NCI-H2081 (cell line): ENCODE measurements at places on chromosomes 5 and 9.

DNA sequence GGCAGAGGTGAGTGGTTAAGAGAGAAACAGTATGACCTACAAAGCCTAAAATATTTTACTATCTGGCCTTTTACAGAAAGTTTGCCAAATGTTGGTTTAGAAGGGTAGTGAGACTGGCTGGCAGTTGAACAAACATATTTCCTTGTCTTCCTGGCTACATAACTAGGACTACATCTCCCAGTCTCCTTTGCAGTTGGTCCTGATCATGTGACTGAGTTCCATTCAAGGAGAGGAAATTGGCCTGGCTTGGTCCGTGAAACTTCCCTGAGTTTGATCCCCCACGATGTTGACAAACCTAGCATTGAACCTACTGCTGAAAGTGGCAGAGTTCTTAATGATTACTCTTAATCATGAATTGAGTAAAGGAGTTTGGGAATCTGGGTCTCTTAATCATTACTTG lies 280.8 kb downstream of the SLIT3 start:
- DNase-seq: no peak

GRCh38 chr5:54969856-54970828 lies 15.3 kb downstream of the ESM1 start:
- DNase-seq: no peak

- DNase-seq: peak; percentile 64
These were observed 13.8 kb downstream of the DNAH5 start for GRCh38 chr5:13930541-13931171.

DNA sequence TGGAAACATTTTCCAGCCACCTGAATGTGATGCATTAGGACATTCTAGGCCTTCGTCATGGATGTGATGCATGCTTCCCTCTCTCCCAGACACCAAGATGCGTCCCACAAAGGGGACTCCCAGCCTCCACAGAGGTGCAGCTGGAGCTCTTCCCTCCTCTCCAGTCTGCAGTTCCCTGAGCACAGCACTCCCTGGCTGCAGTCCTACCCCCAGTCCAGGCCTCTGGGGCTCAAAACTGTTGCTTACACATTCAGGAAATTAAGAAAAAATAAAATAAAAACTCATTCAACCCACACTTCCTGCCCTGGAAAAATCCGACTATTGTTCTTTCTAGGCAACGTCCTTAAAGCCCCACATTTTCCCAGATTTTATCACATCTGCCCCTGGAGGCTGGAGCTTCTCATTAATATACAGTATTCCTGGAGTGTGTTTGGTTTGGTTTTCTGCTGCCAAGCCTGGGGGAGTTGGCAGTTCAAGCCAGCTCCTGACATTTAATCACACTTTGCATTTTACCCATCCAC lies 78.4 kb upstream of the ICE1 start:
- no peak for DNase-seq

GRCh38 chr5:10151656-10152055 lies 98.0 kb downstream of the ATPSCKMT start:
- DNase-seq: no peak

DNA sequence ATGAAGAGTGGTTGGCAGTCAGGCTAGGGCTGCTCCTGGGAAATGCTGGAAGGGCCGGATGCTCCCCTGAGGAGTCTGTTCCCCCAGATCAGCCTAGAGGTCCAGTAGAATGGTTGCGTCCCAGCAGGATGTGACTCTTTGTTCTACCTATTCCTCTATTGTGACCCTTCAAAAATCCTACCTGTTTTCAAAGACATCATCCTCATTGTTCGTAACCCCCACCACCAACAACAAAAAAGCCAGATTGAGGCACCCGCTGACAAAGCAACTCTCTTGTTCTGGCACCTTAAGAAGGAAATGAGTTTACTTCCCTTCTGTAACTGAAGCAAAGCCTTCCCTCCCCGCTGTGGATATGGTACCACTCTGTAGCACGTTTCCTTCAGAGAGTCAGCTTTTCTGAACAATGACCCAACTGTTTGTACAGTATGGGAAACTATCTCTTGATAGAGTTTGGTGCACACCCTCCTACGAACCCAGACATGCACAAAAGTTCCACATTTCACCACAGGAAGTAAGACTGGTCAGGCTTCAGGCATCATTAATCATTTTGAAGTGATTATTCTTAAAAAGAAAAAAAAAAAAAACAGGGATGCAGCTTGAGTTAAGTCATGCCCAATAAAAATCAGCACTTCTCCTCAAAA lies 207.2 kb downstream of the ENC1 start:
- DNase-seq: no peak

- no peak for DNase-seq
These were observed 3.6 kb upstream of the ADAMTS2 start for GRCh38 chr5:179348843-179349242.

GRCh38 chr5:172973931-172974330 lies 9.6 kb upstream of the ATP6V0E1 start:
- no peak for DNase-seq

GRCh38 chr9:84271531-84271900 lies 69.0 kb downstream of the SLC28A3 start:
- no peak for DNase-seq

- no peak for DNase-seq
These were observed 20.9 kb downstream of the C9orf57 start for GRCh38 chr9:72039532-72039931.

GRCh38 chr5:59423021-59423420 lies 470.5 kb downstream of the PDE4D start:
- no peak for DNase-seq

DNA sequence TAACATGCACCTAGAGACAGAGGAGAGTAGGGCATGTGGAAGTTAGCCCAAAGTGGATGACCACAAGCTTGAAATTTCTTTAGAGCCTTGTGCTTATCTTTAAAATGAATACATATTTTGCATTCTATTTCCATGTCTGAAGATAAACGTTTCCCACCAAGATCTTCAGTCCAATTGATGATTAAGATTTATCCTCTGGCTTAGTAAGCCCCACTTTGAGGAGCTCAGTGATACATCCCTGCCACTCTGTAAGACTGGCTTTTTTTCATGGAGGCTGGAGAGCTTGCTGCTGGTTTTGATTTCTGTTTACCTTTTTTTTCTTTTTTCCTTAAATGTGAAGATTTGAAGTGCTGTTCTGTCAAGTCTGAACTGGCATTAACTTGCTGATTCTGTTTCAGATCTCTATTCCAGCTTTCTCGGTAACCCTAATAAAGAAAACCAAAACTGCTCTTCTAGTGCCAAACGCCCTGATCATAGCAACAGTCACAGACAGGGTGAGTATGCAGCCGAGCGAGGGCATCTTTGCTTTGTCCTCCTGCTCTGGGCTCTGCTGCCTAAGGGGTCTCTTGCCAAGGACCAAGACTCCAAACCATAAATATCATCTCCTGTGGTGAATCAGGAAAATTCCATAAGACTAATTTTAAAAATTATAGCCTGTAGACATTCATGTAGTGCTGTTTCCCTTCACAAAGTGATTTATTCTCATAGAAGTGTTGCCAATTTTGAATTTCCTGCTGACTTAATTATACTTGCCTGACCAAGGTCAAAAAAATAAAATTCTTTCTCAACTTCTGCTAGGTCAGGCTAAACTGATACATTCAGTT lies 54.3 kb downstream of the GRAMD2B start:
- DNase-seq: no peak

DNA sequence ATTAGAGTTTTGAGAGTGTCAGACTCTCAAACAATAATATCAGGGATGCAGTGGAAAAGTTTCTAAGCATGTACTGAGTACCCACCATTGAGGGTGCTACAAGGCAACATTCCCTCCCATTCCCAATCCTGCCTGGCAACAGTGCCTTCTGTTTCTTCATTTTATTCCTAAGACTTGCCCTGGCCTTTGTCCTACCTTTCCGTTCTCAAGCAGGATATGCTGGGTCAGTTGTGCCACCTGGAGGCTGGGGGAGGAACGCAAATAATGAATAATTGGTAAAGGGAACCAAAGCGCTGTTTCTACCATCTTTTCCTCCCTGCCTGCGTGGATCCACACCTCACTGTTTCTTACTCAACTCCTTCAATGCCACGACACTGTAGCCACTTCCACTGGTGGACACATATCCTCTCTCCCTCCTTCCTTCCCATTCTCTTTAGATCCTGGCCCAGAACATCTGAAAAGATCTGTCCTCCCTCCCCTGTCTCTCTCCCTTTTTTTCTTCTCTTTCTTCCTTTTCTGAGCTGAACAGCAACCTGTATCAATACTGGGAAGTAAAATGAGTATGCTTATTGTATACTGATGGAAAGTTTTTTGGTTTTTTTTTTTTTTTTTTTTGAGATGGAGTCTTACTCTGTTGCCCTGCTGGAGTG lies 149.5 kb downstream of the C9orf152 start:
- DNase-seq: peak; percentile 61

GRCh38 chr5:3531320-3531986 lies 64.2 kb upstream of the IRX1 start:
- no peak for DNase-seq

- DNase-seq: no peak
These were observed 338 bp downstream of the ABHD17B start for GRCh38 chr9:71910650-71911060.

DNA sequence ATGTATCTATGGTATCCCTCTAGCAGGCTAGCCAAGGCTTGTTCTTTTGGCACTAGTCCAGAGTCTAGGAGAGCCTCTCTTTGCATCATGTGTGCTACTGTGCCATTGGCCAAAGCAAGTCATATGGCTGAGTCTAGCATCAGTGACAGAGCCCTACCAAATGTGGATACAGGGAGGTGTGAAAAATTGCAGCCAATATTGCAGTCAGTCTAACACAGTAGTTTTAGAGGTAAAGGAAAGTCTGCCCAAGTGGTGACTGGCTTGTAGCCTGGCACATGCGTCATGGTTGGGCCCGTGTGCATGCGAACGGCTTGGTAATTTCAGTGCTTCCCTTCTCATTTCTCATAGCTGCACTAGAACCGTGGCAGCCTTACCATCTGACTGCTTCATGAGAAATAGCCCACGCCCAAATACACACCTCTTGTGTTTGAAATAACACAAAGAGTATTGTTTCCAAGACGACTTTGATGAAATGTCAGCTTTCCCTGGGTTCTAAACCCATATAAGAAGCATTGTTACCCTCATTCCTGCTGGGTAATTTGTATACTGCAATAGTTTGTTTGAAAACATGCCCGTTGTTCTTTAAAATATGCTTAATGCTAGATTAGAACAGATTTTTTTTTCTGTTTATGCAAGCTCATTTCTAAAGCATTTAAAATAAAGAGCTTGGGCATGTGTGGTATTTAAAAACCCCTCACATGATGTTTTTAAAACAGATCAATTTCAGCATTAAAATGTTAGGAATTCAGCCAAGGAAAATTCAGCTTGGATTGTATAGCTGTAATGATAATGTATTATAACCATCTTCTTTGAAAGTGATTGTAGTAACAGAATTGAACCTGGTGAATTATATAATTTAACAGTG lies 113.2 kb downstream of the TLE4 start:
- no peak for DNase-seq

DNA sequence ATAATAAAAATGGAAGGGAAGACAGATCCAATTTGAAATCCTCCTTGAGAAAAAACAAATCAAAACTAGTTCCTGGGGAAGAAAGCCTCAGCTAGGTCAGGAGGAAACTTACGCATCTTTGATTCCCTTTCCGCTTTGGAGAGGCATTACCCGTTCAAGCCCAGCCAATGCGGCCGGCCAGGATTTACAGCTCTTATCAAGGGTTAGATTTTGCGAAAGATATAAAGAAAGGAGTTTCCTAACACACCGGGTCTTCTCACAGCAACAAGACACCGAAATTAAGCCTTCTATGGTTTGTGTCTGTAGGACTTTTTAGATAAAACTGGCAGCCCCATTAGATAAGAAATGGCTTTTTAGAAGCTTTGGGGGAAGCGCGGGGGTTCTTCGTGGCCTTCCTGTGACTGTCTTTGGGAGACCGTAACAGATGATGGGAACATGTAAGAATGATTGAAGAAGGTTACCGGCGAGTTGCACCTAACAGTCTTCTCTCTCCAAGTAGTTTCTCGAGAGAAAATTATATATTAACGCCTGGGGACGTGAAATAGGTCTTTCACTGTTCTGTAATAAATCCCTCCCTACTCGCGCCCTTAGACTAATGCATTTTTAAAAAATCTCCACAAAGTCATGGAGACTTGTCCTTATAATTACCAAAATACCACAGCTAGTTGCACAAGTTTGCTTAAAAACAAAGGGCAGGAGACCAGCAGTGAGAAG lies 1.3 kb upstream of the ISL1 start:
- DNase-seq: no peak

DNA sequence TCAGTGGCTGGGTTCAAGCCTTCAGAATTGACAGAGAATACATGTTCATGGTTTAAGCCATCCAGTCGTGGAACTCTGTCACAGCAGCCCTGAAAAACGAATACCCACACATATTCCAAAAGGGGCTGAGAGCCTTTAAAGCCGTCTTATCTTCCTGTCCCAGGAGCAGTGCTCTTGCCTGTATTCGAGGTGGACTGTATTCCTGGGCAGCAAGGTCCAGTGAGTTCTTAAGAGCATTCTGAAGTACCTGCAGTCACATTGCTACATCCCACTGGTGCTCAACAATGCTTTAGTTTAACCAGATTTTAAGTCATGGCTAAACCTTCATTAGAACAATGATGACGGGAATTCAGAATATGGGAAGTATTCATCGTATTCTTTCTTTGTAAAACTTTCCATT lies 380.7 kb upstream of the KLF4 start:
- DNase-seq: no peak

DNA sequence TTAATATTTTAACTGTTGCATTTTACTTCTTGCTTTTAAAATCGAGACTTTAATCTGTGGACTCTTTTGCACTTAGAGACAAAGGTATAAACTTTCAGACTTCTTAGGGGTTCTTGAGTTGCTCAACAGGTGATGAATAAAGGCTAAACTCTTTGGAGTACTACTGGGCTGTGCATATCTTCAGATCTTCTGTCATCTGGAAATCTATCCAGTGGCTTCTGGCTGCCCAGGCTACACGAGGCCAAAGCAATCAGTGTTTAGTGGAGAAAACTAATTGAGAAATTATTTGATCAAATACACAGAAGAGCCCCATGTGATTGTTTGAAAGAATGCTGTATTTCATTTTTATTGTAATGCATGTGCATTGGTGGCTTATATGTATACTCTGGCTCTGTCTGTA lies 146.1 kb downstream of the PBX3 start:
- no peak for DNase-seq

- DNase-seq: no peak
These were observed 162.5 kb upstream of the GAS1 start for GRCh38 chr9:87109851-87110250.
